ENCODE measurements at places on chromosomes 5 and 9. TPM values are rescaled to one million over a fixed set of nuclear protein-coding genes. Genes with fewer than 3 reads are reported as not detected.

The COL15A1 gene
- 0.74 TPM for total RNA-seq

The PTGS1 gene
- total RNA-seq = not detected

The SLC12A7 gene
- 3.2 TPM for total RNA-seq

The CCL21 gene
- total RNA-seq = not detected

The PCDH1 gene
- 2.7 TPM for total RNA-seq
